ENCODE measurements at places on chromosomes 4 and X.

GRCh38 chr4:110106931-110107296, 91.5 kb downstream of the ELOVL6 start:
- no peak for DNase-seq

GRCh38 chrX:38494239-38494823, 67.0 kb upstream of the TSPAN7 start:
- no peak for DNase-seq

GRCh38 chr4:165415910-165416309, 37.1 kb downstream of the CPE start:
- DNase-seq, result no peak

GRCh38 chrX:133495464-133496391, 80.4 kb upstream of the GPC4 start:
- no peak for DNase-seq

GRCh38 chrX:130702867-130703707, 199.9 kb downstream of the ENOX2 start:
- DNase-seq, result no peak

DNA sequence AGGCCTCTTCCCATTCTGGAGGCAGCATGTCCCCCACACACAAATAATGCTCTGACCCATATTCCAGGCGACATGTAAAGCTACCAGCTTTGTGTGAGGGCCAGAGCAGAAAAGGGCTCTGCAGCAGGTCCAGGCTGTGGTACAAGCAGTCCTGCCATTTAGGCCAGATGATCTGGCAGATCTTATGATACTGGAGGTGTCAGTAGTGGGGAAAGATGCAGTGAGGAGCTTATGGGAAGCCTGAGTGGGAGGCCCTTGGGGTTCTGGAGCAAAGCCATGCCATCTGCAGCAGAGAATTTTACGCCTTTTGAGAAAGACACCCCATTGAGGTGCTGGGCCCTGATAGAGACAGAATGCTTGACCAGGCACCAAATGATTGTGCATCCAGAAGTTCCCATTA, 7.7 kb downstream of the SYN1 start:
- DNase-seq, result no peak

DNA sequence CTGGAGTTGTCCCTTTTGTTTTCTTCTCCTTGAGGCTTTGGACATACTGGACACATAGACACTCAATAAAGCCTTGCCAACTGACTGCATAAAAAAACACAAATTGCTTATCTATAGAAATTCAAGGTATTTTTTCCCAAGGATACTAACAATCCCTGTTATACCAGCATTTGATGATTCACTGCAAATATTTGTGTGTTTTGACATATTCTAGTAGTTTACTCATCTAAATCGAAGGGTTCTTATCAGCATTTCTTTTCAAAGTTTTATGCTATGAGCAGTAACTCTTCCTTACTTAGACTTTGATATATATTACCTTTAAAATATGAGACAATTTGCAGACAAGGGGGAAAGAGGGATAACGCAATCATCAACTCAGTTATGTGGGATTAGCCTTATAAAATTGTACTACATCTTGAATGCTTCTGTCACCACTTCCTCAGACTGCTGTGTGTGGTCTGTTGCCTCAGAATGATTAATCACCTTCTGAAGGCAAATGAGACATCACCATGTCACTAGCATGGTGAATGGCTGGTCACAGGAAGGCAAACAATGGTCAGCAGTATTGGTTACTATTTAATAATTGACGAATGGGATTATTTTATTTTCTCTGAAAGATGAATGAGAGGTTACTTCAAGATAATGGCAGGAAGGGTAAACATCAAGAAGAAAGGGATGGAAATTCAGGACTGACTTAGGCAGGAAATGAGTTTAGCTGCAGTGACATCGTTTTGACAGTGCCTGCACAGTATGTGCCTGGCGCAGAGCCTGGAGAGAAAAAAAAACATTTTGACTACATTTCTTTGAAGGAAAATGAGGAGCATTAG, 544.3 kb upstream of the CNKSR2 start:
- DNase-seq, result no peak

- DNase-seq, result no peak
Observed at GRCh38 chr4:182922501-182923284, 5.5 kb upstream of the DCTD start.

DNA sequence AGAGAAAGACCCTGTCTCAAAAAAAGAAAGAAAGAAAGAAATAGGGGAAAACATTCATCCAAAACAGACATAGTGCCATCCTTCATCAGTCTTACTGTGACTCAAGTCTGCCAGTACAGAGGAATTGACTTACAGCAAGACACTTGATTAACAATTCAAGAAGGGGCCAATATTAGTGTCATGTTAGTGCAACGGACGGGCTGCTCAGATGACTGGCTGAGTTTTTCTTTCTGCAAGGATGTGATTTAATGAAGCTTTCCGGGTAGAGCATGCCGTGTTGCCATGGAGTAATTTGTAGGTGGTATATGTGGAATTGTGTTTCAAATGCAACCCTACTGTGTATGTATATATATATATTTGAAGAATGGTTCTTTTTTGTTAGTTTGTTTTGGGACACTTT, 12.6 kb upstream of the MFAP3L start:
- DNase-seq, result no peak

- no peak for DNase-seq
Observed at GRCh38 chr4:74840936-74841509, 46.7 kb upstream of the BTC start.

DNA sequence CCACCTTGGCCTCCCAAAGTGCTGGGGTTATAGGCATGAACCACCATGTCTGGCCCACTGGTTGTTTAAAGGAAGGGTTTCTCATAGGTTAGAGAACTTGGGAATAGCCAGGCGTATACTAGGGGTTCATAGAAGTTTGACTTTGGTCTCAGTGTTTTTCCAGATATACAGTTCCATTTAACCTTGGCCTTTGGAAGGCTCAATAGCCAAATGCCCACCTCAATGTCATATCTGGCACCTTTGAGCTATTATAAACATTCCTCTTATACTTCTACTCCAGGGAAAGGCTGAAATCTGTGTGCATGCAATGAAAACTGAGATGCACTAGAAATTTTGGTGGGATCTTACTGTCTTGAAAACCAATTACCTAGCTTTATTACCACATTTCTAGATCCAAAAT, 47.5 kb upstream of the PROM1 start:
- DNase-seq, result no peak

DNA sequence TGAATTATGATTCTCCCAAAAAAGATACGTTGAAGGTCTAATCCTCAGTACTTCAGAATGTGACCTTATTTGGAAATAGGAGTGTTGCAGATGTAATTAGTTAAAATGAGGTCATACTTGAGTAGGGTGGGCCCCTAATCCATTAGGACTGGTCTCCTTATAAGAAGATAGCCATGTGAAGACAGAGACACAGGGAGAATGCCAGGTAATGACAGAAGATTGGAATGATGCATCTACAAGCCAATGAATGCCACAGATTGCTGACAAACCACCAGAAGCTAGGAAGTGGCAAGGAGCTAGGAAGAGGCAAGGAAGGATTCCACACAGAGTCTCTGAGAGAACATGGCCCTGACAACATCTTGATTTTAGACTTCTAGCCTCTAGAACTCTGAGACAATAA, 7.4 kb upstream of the RPS6KA3 start:
- DNase-seq, result no peak

DNA sequence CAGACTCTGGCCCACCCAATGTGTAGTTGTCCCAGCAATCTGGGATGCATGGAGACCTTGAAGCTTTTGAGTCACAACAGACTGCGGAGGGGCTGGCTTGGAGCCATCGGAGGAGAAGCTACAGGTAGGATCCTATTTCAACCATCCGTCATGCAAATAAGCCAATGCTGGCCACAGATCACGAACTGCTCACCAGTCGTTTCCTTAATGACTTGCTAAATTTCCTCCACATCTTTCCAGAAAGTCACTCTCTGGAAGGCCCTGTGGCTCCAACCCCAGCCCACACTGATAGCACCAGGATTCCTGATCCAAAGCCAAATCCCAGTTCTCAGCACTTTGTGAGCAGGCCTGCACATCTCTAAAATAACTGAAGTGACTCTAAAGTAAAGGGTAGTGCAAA, 321.3 kb downstream of the RAB28 start:
- no peak for DNase-seq

Data from stimulated activated CD4-positive, alpha-beta T cell treated with anti-CD3 and anti-CD28 coated beads, Interleukin-12 subunit alpha, Interleukin-12 subunit beta, amount 100 ng/mL, for 24 hours (primary cell).